Activated CD4-positive, alpha-beta T cell treated with anti-CD3 and anti-CD28 coated beads for 48 hours (primary cell): ENCODE measurements at places on chromosomes 7 and 10.
A peak's percentile ranks its signal among the peaks of the same experiment; 100 is the strongest.

- DNase-seq: no peak
Measured at GRCh38 chr10:84196083-84196482, 1.7 kb downstream of the CDHR1 start.

GRCh38 chr10:28127881-28128280, 129.0 kb upstream of the ODAD2 start:
- DNase-seq: no peak

DNA sequence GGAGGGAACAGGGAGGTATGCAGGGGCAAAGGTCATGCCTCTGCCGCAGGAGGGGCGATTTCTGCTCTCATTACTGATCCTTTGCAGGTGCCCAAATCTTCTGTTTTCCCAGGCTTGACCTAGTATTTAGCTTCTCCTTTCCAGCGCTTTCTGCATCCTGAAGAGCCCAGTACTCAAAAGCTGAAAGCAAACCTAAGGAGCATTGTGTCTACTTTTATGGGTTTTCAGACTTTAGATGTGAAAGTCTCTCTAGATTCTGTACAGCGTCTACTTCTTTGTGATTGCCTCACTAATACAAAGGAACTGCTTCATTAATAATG, 560 bp downstream of the GBF1 start:
- no peak for DNase-seq

GRCh38 chr10:60426425-60426824, 36.8 kb upstream of the ANK3 start:
- DNase-seq: no peak

GRCh38 chr7:150787321-150788281, 12.6 kb downstream of the TMEM176B start:
- DNase-seq: no peak

DNA sequence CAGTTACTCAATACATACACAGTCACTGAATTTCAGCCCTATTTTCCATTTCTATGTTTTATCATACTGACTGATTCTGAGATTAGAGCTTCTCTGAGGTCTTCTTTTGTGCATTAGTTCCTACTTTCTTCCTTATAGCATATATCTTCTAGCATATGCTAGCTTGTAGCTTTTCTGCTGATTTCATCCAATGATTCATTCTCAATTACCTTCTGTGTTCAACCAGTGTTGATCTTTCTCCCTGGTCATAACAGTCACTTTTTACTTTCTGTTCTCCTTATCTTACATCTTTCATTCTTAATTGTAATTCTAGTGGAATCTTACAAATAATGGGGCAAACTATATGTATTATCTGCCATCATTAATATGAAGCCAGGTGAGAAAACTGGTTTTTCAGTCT, 159.5 kb upstream of the HGF start:
- no peak for DNase-seq

- no peak for DNase-seq
Measured at GRCh38 chr7:83466956-83467355, 182.0 kb downstream of the SEMA3E start.

- DNase-seq: no peak
Measured at GRCh38 chr7:140928491-140929309, 4.0 kb upstream of the BRAF start.

DNA sequence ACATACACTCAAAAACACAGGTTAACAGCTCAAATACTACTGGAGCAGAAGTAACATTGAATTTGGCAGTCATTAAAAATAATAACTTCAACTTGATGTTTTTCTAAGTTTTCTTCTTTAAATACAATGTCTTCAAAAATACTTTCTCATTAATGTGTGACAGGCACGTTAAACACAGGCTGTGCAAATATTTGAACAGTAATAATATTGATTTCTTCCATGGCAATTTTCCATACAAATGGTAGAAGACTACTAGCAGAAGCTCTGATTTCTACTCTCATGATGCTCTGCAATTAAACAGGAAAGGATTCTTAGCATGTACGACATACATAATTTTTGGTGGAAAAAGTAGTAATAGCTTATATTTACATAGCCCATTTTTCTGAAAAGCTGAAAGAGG, 47.4 kb downstream of the NRP1 start:
- DNase-seq: no peak

GRCh38 chr10:129963641-129964501, at the start of gene EBF3:
EBF3 (minus strand) TSS chr10:129964274; CDS start chr10:129963768, 506 bp downstream.
- DNase-seq: peak; percentile 56

DNA sequence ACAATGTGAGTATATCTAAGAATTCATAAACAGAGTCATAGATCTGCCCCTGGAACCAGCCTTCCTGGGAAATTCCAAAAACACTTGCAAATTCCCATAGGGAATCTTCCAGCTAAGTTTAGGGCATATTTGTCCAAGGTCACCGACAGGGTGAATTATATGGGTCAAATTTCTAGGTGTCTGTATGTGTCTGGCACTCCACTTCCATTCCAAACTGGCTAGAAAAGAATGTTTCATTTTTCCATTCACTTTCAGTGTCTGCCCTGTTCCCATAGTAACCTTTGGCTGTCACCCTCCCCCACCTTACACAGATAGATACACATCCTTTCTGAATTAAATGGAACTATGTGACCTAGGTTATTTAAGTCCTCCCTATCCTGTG, 230.9 kb downstream of the CREB5 start:
- DNase-seq: no peak

- no peak for DNase-seq
Measured at GRCh38 chr7:83921941-83922607, 272.5 kb downstream of the SEMA3A start.

DNA sequence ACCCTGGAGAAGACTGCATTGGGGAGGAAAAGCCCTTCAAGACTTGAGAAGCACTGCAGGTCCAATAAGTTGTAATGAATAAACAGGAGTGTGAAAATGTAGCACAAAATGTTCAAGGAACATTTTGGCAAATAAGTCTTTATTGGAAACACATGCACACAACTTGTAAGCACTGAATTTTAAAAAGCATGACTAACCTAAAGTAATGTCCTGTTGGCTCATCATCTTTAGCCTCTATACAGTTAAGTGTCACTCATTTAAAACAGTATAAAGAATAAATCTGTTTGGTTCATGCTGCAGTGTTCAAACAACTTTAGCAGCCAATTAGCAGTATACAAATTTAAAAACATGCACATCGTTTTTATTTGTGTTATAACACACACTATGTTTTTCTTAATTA, 108.6 kb downstream of the CDK6 start:
- no peak for DNase-seq

GRCh38 chr7:112292162-112292561, 85.7 kb downstream of the ZNF277 start:
- no peak for DNase-seq

- DNase-seq: no peak
Measured at GRCh38 chr10:62501547-62501946, 127.4 kb downstream of the ZNF365 start.

DNA sequence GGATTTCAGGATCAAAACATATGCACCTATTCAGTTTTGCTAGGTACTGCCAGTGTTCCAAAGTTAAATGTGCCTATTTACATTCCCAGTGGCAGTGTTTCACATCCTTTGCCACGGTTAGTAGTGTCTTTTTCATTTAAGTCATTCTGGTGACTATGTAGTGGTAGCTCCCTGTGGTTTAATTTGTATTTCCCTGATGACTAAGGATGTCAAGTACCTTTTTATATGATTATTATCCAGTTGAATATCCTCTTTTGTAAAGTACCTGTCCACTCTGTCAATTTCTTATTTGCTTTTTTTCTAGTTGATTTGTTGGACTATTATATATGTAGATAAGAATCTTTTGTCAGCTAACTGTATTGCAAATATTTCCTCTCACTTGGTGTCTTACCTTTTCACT, 45.1 kb downstream of the TMEM60 start:
- no peak for DNase-seq

GRCh38 chr10:17430647-17431355, 23.6 kb downstream of the ST8SIA6 start:
- DNase-seq: peak; percentile 70

DNA sequence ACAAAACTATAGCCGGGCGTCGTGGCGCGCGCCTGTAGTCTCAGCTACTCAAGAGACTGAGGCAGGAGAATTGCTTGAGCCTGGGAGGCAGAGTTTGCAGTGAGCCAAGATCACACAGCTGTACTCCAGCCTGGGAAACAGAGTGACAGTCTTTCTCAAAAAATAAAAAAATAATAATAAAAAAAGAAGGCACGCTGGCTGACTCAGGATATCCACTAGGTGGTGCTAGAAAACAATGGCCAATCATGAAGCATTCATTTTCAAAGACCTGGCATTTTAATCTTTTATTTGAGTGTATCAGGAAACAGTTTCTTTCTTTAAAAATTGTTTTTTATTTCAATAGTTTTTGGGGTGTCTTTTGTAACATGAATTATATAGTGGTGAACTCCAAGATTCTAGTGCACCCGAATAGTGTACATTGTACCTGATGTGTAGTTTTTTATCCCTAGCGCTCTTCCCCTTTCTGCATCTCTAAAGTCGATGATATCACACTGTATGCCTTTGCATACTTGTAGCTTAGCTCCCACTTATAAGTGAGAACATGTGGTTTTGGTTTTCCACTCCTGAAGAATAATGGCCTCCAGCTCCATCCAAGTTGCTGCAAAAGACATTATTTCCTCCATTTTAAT, 88.6 kb downstream of the LYZL1 start:
- no peak for DNase-seq

GRCh38 chr7:151833691-151834090, 43.2 kb downstream of the PRKAG2 start:
- DNase-seq: no peak

DNA sequence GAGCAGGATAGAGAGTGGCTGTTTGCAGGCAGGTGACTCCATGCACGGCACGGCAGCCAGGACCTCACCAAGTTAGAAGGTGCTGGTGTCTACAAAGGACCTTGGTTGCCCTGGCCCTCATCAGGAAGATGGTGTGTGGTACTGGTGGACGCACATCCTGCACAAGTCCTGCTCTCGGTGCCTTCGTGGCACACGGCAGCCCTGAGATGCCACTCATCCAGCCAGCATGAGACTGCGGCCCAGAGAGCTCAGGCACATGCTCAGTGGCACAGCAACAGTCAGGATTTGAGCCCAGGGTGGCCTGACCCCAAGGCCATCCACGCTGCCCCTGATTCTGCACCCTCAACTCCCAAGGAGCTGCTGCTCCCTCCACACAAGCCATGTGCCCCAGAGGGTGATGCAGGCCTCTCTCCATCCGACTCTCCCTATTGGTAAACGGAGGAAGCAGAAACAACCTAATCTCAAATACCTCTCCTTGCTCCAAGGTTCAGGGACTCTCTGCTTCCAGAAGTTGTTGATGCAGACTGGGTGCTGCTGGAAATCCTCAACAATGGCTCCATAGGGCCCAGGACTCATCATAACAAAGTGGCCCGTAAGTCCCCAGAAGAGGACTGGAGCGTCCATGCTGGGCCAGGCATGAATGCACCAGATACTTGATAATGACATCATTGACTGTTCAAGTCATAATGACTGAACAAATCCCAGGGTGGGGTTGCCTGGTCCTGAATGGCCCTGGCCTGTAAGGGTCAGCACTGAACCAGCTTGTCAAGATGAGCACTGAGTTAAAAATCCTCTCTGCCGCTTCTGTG, 93.6 kb downstream of the ARHGAP22 start:
- DNase-seq: no peak

GRCh38 chr7:149381245-149381644, 79.6 kb downstream of the ZNF777 start:
- no peak for DNase-seq

GRCh38 chr10:127308031-127308430, 111.6 kb upstream of the INSYN2A start:
- DNase-seq: no peak

GRCh38 chr10:1610986-1611770, 126.1 kb downstream of the ADARB2 start:
- DNase-seq: no peak

- DNase-seq: no peak
Measured at GRCh38 chr7:111516612-111517011, 45.7 kb downstream of the IMMP2L start.

DNA sequence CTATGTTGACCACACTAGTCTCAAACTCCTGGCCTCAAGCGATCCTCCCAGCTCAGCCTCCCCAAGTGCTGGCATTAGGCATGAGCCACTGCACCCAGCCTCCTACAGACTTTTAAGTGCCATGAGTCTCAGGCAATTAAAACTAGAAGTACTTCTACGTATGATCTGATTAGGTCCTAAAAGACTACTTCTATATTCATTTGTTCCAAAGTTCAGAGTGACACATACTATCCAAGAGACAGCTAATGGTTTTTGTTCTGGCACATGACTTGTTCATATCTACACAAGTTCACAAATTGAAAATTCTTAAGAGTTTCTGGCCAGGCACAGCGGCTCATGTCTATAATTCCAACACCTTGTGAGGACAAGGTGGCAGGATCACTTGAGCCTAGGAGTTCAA, 11.7 kb downstream of the ARHGAP19 start:
- DNase-seq: peak; percentile 30
